ENCODE measurements at places on chromosomes 1 and 21. TPM values are rescaled to one million over a fixed set of nuclear protein-coding genes. Genes with fewer than 3 reads are reported as not detected.

Gene OR2T2
- not detected for total RNA-seq

Gene PADI2
- 5.8 TPM for total RNA-seq

Gene LRRC7
- total RNA-seq = 0.06 TPM

Gene PCP4
- total RNA-seq = 2.3 TPM

Gene TSPAN1
- total RNA-seq = not detected

Gene PKP1
- total RNA-seq = 0.95 TPM

Gene ATP1A2
- 34.8 TPM for total RNA-seq

Gene GPR37L1
- 0.13 TPM for total RNA-seq

Gene CFAP45
- total RNA-seq = not detected

Gene LY9
- not detected for total RNA-seq

Gene ALPL
- 175 TPM for total RNA-seq

Gene VANGL2
- total RNA-seq = 62.5 TPM

Gene ACTRT2
- not detected for total RNA-seq

Gene UBE2U
- not detected for total RNA-seq

Gene FAM43B
- 2.2 TPM for total RNA-seq

Gene PLPPR5
- 4.8 TPM for total RNA-seq

Gene FLG
- not detected for total RNA-seq

Gene ENO1
- total RNA-seq = 2,080 TPM

Gene KRTAP6-3
- total RNA-seq = not detected

Gene CELA2A
- total RNA-seq = not detected

Gene IRF6
- 13.3 TPM for total RNA-seq

Gene COL16A1
- total RNA-seq = 7.9 TPM

Gene LAPTM5
- total RNA-seq = 0.37 TPM

Gene BGLAP
- total RNA-seq = 1.2 TPM

Gene FMOD
- 0.32 TPM for total RNA-seq

Gene RBBP4
- 402 TPM for total RNA-seq

Gene FLVCR1
- 66.2 TPM for total RNA-seq

Gene TMEM52
- 15.0 TPM for total RNA-seq

Gene TPTE
- not detected for total RNA-seq

Gene WDR64
- not detected for total RNA-seq

Gene ABCG1
- total RNA-seq = 4.0 TPM

Gene LCK
- 75.3 TPM for total RNA-seq

Gene RYR2
- total RNA-seq = 4.7 TPM

Gene FCGR3A
- not detected for total RNA-seq
